Peyer's patch (tissue), 4 donors: ENCODE measurements at places on chromosomes 12 and 14.

DNA sequence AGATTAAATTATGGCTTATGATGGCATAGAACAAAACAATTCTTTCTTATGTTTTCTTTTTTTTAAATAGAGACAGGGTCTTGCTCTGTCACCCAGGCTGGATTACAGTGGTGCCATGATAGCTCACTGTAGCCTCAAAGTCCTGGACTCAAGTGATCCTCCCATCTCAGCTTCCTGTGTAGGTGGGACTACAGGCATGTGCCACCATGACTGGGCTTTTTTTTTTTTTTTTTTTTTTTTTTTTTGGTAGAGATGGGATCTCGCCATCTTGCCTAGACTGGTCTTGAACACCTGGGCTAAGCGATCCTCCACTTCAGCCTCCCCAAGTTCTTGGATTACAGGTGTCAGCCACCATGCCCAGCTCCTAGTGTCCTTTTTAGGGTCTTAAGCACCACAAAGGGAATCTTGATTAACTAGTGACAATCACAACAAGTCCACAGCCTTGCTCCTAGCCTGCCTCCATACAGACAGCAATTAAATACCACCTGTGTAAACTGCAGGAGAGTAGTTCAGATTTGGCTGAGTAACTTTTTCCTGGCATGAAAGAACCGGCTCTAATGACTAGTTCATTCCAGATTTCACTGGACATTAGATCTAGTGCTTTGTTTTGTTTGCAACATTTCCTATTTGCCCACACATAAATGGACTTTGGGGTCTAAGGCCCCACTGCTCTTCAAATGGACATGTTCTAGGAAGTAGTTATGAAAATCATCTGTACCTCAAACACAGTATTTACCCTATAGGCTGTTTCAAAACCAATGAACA, 61.6 kb downstream of the SH2B3 start:
- DNase-seq = no peak

GRCh38 chr14:97798176-97798575, 1001.0 kb downstream of the VRK1 start:
- no peak for DNase-seq

DNA sequence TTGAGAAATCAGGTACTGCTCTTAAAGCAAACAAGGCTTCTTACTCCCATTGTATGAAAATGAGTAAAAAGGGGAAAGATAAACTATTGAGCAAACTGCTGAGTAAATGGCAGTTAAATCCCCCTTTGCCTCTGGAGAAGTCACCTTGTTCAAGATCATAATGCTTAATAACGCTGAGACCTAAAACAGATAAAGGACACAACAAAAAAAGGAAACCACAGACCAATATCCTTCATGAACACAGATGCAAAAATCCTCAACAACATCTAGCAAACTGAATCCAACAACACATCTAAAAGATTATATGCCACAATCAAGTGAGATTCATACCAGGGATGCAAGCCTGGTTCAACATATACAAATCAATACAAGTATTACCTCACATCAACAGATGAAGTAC, 109.0 kb upstream of the MDM1 start:
- no peak for DNase-seq

DNA sequence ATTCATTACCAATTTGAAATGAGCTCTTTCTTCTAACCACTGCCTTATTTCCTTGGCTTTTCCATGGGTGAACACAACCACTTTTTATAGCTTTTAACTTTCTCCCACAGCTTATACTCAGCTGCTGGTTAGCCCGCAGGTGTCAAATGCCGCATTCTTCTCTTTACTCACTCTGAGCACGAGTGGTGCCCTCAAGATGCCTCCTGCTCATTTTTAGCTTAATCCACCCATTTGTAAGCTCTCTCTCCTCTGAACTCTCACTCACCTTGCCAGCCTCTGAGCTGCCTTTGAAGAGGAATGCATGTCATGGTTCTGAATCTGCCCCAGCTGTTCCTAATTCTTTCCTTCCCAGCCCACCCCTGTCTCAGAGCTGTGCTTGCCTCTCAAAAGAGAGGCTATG, 449.4 kb upstream of the PRICKLE1 start:
- no peak for DNase-seq

DNA sequence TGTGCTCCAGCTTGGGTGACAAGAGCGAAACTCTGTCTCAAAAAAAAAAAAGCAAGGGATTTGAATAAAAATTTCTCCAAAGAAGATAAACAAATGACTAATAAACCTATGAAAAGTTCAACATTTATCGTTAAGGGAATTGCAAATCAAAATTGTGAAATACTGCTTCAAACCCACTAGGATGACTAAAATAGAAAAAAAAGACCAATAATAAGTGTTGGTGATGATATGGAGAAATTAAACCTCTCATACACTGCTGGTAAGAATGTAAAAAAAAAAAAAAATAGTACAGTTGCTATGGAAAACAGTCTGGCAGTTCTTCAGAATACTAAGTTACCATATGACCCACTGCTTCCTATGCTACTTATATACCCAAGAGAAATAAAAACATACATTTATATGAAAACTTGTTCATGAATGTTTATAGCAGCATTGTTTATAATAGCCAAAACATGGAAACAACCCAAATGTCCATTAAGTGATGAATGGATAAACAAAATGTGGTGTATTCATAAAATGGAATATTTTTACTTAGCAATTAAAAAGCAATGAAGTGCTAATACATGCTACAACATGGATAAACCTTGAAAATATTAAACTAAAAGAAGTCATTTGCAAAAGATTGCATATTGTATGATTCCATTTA, 39.4 kb upstream of the TMPRSS12 start:
- DNase-seq = no peak

- no peak for DNase-seq
Measured at GRCh38 chr12:69570000-69570516, 15.2 kb upstream of the CCT2 start.

- DNase-seq = no peak
Measured at GRCh38 chr12:51855586-51856428, 7.3 kb upstream of the FIGNL2 start.

GRCh38 chr14:55188686-55189295, 2.6 kb downstream of the DLGAP5 start:
- no peak for DNase-seq

GRCh38 chr14:99915305-99916090, 122.3 kb downstream of the EML1 start:
- no peak for DNase-seq

DNA sequence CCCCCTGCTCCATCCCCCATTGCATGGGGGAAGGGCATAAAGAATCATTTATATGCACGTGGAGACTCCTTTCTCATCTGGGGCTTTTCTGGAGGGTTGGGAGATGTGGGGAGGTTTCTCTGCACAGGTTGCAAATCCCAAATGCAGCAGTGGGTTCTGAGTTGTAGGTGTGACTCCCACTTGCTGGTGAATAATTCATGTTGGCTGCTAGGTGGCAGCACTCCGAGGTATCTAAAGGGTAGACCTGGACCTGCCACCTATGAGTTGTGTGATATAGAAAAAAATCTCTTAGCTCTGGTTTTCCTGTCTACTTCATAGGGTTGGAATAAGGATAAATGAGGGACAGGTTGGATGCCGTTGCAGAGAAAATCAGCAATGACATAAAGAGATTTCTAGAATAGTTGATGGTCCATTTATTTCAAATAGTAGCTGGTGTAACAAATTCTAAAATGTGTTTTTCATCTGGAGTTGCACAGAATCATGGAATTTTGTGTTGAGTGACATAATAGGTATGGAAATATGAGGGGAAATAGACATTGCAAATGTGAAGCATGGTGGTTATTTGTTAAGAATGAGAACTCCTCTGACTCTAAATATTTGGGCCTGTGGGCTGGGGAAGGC, 4.6 kb downstream of the MARCHF9 start:
- no peak for DNase-seq
